Stimulated activated CD4-positive, alpha-beta T cell treated with anti-CD3 and anti-CD28 coated beads, Interleukin-15, amount 100 ng/mL, for 24 hours (primary cell): ENCODE measurements at places on chromosomes 1 and 21.
A peak's percentile ranks its signal among the peaks of the same experiment; 100 is the strongest.

- no peak for DNase-seq
These were observed 405.0 kb upstream of the POU3F1 start for GRCh38 chr1:38451541-38451993.

- no peak for DNase-seq
These were observed 1290.9 kb downstream of the MRPL39 start for GRCh38 chr21:24316277-24316922.

GRCh38 chr1:204107892-204108291, 35.0 kb downstream of the SOX13 start:
- no peak for DNase-seq

GRCh38 chr1:6016191-6016865, 24.1 kb upstream of the NPHP4 start:
- no peak for DNase-seq

DNA sequence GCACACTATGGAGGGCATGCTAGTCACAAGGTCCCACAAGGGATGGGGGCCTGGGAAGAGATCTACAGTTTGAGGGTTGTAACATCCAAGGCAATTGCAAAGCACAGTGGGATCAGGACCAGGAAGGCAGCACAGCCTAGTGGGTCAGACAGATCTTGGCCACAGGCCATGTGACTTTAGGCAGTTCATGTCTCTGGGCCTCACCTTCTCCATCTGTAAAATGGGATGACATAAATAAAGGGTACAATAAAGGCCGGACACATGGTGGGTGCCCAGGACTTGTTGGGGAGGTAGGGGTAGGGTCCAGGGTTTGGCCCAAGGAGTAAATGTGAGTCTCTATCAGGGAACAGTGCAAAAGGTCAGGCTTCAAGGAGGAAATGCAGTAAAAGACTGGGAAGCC, 18.1 kb upstream of the IGSF21 start:
- DNase-seq, result no peak

GRCh38 chr1:84571150-84571535, 3.1 kb downstream of the CTBS start:
- no peak for DNase-seq

GRCh38 chr1:18953731-18954231, 2.7 kb downstream of the IFFO2 start:
- no peak for DNase-seq

DNA sequence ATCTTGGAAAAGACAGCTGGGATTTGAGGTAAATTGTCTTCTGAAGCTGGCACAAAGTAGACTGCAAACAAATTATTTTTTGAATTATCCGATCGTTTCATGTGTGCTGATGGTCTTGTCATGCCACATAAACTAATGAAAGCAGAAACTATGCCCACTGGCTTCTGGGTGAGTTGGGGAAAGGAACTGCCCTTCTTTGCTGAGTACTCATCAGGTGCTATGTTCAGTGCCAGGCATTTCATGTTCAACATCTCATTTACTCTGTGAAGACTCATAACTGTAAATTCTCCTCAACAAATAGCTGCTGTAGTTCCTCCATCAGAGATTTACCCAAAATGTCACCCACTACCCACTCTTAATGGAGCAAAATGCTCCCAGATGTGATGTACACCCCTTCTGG, 1.2 kb downstream of the TRIT1 start:
- no peak for DNase-seq

- no peak for DNase-seq
These were observed 43.1 kb downstream of the KIF21B start for GRCh38 chr1:200980452-200980772.

- no peak for DNase-seq
These were observed 73.3 kb downstream of the HSF2BP start for GRCh38 chr21:43585924-43586413.

GRCh38 chr1:161046605-161047228, 940 bp upstream of the USF1 start:
- no peak for DNase-seq

- DNase-seq, result no peak
These were observed 55.2 kb downstream of the GPR161 start for GRCh38 chr1:168081373-168082007.

DNA sequence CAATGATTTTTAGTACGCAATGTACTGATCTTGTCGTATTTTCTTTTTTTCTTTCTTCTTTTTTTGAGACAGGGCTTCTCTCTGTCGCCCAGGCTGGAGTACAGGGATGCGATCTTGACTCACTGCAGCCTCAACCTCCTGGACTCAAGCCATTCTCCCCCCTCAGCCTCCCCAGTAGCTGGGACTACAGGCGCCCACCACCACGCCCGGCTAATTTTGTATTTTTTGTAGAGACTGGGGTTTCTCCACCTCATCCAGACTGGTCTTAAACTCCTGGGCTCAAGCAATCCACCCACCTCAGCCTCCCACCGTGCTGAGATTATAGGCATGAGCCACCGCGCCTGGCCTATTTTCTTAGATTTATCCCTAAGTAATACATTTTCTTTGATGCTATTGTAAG, 43.9 kb upstream of the COL6A2 start:
- DNase-seq, result no peak

DNA sequence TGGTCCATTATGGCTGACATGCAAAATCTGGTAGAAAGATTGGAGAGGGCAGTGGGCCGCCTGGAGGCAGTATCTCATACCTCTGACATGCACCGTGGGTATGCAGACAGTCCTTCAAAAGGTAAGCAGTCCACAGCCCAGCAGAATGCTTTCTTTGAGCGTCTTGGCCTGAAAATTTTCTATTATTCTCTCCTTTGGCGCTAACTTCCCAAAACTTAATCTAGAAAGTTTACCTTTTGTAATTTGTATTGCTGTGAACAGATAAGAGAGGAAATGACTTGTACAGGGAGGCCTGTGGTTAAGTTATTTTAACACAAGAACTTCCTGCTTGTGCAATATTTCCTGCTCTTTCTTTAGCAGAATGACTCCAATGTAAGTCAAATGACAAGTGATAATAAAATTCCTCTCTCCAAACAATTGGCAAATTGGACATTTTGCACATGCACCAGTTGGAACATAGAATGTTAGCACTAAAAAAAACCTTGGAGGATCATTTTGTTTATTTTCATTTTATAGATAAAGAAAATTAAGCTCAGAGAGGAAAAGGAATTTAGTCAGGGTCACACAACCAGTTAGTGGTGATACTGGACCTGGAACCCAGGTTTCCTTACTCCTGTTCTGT, 18.9 kb downstream of the CAP1 start:
- DNase-seq, result peak; percentile 28

GRCh38 chr1:214801191-214801590, 198.2 kb downstream of the CENPF start:
- DNase-seq, result no peak

- DNase-seq, result peak; percentile 23
These were observed 114.8 kb upstream of the PAXBP1 start for GRCh38 chr21:32886339-32886738.

DNA sequence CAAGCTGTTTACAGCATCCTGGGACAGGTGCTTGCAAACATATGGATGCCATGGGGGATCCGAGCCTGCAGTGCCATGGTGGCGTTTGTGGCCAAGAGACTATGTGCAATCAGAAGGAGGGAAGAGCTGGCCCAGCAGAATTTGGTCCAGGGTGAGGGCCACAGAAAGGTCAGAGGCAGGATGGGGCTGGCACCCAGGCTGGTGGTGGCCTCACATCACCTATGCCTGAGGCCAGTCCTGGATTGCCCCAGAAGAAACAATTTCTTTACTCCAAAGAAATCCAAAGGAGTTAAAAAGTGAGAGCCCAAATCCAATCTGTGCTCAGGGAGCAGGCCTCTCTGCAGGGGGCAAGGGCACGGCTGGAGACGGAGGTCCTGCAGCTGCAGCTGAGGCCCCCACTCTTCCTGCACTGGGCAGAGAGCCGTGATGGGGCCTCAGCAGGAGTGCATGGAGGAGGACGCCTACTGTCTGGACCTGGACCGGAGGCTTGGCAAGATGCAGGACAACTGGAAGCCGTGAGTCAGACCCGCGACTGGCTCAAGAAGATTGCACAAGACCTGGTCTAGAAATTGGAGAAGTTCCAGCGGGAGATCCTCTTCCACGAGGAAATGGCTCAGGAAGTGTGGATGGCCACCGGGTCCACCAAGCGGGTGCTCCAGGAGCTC, 163.5 kb downstream of the RYR2 start:
- DNase-seq, result no peak

DNA sequence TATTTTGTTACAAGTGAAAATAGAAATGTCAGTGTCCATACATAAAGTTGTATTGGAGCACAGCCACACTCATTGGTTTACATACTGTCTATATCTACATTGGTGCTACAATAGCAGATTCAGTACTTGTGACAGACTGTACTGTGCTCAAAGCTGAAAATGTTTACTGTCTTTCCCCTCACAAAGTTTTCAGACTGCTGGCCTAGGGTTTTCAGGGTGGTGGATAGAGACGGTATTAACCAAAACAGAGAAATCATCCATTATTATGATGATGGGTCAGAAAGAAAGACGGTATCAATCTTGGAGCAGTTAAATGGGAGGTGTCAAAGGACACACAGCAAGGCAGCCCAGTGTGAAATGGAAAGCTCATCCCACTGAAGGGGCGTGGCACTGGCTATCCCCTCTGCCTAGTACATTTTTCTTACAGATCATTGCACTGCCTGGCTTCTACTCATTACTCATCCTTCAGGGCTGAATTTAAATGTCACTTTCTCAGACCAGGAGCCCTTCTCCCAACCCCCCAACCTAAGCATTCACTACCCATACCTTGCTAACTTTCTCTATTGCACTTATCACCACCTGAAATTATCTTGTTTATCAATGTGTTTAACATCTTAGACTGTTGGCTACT, 10.2 kb downstream of the JAK1 start:
- peak; percentile 40 for DNase-seq

- no peak for DNase-seq
These were observed 20.8 kb upstream of the ECE1 start for GRCh38 chr1:21311016-21311415.

DNA sequence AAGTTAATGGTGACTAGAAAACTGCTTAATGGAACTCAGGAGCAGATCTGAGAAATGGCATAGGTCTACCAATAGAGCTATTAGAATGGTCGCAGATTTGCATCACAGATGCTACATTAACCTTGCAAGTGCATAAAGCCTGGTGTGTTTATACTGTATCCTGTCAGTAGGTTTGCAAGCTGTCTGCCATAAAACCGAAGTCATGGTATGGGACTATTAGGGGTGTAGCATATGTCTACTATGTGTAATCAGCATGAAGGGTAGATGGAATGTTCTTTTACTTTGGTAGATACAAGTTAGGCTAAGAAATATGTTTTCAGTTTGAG, 574.2 kb upstream of the ADGRL2 start:
- no peak for DNase-seq

DNA sequence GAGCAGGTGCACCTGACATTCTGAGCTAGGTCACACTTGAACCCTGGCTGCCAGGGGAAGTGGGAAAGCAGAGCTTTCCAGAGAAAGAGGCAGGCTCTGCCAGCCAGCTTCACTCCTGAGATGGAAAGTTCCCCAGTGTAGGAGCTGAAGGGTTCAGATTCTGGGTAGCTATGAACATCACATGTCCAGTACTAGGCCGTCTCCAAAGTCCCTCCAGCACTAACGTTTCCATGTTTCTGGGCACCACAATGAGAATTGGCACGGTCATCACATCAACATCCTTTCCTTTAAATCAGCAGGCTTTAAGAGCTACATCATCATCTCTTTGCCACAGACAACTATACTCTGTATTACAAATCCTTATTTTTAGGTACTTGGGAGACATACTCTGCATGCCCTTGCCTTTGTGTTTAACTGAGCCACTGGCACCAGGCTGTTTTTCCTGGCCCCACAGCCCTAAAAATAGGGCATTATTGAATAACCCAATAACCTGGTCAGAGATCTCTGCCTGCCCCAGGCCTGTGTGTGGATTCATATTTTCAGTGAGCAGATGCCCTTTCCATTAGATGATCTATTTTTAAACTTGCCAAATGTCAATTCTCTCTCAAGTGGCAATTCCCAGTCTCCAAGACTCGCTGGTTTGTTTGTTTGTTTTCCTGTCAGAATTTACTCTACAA, 35.4 kb upstream of the USP24 start:
- no peak for DNase-seq

GRCh38 chr1:241034203-241034936, 322.6 kb downstream of the RGS7 start:
- no peak for DNase-seq

DNA sequence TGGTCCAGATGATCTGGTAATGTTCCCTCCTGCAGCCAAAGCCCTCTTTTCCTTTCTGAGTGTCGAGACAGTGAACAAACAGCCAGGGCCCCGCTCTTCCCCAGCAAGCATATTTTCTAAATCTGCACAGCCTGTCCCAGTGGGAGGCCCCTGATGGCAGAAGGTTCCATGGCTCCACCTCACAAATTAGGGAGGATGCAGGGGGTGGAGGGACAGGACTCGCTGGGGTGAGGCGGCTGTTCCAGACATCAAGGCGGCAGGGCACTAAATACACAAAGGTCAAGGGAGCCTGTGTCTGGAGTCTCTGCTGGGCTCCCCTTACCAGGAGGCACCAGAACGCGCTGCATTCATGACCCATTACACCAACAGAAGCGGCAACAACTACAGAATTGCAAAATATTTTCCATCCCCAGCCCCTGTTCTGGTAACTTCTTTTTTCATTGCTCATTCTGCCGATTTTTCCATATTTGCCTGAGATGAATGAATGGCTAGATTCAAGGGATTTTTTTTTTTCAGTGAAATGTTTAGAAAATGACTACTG, 27.0 kb upstream of the PRELP start:
- no peak for DNase-seq

- DNase-seq, result peak; percentile 79
These were observed 1.1 kb upstream of the JUN start for GRCh38 chr1:58784758-58785441.

- no peak for DNase-seq
These were observed 1410.1 kb downstream of the MRPL39 start for GRCh38 chr21:24197132-24197643.

DNA sequence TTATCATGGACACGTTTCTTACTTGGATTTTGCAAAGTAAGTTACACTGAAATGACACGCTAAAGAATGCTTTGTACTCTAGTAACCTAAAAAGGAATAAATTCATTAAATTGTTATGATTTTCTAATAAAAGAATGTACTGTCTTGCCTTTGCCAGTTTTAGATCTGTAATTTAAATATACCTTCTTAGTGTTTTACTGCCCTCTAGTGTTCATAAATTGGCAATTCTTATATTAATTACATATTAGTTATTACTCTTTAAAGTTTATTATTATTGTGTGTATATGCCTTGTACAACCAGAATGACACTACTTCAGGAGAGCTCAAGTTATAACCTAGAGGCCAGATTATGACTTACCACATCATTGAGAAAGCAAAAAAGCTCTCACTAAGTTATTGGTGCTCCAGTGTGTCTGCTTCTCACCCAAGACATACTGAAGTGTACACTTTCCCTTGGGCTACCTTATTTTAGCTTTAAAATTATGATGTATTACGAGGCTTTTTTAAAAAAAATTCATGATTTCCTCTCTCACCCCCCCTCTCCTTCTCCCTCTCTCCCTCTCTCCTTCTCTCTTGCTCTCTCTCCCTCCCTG, 169.9 kb downstream of the HS2ST1 start:
- no peak for DNase-seq

GRCh38 chr1:235409042-235409820, 42.0 kb downstream of the TBCE start:
- no peak for DNase-seq
